ENCODE measurements at places on chromosomes 3 and 15.

DNA sequence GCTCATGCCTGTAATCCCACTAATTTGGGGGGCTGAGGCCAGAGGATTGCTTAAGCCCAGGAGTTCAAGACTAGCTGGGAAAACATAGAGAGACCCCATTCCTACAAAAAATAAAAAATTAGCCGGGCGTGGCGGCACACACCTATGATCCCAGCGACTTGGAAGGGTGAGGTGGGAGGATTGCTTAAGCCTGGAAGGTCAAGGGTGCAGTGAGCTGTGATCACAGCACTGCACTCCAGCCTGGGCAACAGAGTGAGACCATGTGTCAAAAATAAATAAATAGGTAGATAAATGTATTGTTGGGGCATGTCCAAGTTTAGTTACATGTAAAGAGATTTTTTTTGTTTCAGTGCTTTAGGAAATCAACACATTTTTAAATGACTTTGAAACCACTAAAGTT, 36.4 kb downstream of the SLC12A1 start:
- DNase-seq = no peak

DNA sequence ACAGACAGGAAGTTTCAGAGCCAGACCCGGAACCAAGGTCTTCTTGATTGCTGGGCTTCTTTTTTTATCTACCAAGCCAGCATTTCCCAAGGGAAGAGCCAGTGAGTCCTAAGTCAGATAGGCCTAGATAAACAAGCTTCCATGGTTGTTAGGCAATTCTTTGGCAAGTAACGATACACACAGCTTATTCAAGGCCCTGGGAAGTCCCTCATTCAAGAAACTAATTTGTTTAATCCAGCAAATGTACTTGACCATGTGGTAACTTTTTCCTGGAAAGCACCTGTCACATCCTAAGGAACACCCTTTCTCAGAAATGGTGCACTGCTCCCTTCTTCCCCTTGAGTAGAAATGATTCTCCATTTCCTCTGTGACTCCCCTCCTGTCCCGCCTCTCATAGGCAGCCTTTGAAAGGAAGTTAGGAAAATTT, 209.9 kb downstream of the ITPR1 start:
- DNase-seq = no peak

DNA sequence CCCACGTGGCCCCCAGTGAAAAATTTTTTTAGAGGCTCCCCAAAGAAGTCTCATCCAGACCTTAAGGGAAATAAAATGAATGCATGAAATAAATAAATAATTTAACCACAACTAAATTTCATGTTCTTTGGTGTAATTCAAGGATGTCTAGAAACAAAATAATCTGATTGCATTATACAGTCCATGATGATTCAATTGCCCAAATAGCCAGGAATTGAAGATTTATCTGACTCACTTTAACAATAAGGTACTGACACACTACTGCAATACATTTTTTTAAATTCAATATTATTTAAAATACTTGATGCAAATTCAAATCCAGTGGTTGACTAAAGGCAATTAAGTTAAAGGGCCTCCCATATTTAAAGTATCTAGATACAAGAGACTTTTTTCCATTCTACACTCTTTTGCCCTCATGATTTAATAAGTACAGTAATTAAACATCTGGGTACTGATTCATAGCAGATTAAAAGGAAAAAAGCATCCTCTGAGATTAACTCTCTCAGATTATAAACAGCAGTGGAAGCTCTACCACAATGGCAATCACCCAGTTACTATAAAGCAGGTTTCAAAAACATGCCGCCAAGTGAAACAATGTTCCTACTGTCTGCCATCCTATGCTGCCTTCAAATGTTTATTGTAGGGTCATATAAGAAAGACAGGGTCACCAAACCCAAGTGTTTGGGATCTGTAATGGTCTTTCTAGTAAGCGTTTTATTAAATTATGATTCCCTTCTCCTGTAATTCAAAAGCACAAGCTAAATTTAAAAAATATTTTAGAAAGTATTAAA, 9.9 kb downstream of the UQCC5 start:
- DNase-seq = no peak

- DNase-seq = no peak
Measured at GRCh38 chr3:99365979-99366378, 272.4 kb upstream of the COL8A1 start.

DNA sequence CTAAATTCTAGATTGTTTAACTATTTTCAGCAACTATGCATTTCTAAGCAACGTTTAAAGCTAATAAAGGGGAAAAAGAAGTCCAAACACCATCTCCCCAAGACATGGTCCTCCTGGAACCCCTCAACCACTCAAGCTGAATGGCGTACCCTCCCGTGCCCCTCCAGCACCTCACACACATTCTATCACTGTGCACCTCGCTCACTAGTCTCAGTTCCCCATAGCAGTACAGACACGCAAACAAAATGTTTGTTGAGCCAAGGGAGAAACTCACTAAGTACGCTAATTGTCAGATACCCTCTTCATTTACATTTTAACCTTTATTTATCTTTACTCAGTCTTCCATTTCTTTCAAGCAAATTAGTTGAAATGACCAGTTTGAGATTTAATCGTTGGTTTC, 48.8 kb downstream of the ACAP2 start:
- no peak for DNase-seq

Data from NCI-H1092 (cell line).